Activated CD8-positive, alpha-beta memory T cell treated with anti-CD3 and anti-CD28 coated beads for 1 hour (primary cell): ENCODE measurements at places on chromosomes 1 and 21.

DNA sequence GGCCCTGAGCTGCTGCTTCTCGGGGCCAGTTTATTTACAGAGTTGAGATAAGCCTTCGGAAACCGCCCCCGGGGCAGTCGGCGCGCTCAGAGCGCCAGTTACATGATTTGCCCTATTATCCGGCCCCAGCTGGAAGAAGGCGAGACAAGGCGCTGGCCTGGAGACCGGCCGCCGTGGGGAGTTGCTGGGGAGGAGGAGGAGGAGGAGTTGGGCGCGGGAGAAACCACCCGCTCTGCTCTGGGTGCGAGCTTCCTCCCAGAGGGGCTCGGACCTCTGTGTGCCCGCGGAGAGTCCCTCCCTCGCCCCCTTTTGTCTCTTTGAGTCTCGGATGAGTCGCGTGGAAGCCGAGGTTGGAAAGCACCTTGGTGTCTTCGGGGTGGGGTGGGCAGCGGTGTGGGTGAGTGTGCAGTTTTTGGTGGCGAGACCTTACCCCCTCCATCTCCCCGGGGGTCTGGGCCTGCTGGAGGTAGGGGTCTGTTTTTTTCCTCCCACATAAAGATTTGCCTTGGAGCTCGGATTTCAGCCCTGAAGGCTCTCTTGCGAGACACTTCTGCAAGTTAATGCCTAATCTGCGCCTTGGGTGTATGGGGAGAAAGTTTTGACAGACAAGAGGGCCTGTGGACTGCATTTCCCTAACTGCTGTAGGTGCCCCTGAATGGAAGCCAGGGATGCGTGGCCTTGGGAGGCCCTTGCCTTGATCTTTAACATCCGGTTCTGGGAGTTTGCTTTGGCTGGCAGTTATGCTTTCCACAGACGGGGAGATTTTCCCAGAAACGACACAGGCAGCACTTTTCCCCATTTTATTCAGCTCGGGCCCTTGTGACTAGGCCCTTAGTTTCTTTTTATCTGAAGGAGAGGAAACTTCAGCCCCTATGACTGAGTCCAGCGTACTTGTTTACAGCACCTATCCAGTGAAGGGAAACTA is 80.0 kb downstream of the NDUFS5 start:
- no peak for DNase-seq

GRCh38 chr1:63717511-63718065 is 56.2 kb upstream of the ROR1 start:
- DNase-seq: no peak

DNA sequence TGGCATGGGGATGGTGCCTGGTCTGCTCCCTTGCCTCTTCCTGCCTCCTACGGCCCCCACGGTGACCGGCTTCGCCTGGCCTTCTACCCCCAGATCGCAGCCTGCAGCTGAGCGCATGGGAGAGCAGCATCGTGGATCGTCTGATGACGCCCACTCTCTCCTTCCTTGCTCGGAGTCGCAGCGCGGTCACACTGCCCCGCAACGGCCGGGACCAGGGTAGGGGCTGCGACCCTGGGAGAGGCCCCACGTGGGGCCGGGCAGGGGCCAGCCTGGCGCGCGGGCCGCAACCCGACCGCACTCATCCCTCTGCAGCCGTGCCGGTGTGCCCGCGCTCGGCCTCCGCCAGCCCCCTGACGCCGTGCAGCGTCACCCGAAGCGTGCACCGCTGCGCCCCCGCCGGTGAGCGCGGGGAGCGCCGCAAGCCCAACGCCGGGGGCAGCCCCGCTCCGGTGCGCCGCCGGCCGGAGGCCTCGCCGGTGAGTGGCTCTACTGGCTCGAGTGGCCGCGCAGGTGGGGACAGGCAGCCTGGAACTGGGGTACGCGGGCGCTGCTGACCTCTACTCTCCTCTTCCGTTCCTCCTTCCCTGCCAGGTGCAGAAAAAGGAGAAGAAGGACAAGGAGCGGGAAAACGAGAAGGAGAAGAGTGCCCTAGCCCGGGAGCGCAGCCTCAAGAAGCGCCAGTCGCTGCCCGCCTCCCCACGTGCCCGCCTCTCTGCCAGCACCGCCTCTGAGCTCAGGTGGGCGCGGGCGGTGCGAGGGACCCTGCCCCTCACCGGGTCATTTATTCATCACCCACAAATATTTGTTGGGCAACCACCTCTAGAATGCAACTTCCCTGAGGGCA is 20.4 kb downstream of the MAP7D1 start:
- DNase-seq: no peak

GRCh38 chr1:220527279-220527907 is 543 bp upstream of the MARK1 start:
- no peak for DNase-seq

DNA sequence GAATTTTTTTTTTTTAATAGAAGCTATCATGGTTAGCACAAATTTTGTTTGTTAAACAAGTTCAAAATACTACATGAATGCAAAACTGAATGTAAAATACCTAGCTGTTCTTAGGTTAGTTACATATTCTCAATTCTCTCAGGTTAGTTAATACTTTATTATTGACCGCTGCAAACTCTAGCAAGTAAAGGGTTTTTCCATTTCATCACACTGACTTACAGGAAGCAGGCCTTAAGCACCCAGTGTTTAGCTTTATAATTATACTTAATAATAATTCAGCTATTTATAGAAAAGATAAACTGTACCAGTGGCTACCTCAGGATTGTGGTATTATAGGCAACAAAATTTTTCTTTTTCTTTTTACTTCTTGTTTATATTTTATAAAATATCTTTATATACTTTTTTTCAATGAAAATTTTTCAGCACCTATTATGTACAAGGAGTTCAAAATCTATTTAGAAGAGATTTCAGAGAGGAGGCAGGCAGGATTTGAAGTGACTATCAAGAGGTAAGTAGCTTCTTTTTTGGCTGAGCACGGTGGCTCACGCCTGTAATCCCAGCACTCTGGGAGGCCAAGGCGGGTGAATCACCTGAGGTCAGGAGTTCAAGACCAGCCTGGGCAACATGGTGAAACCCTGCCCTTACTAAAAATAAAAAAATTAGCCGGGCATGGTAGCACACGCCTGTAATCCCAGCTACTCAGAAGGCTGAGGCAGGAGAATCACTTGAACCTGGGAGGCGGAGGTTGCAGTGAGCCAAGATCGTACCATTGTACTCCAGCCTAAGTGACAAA is 17.9 kb downstream of the PLPP3 start:
- no peak for DNase-seq

DNA sequence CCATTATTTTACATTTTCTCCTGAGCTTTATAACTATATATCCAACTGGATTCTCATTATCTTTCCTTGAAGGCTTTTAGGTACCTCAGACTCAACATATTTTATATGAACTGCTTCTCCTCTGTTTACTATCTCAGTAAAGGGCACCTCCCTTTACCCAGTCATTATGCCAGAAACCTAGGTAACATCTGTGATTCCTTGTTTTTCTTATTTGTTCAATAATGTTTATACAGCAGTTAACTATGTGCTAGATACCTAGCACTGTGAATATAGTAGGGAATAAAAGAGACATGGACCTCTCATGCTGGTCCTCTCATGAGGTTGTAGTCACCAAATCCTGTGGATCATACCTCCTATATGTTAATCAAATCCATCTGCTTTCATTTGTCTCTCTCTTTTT is 25.6 kb downstream of the PPP1R12B start:
- no peak for DNase-seq

- no peak for DNase-seq
Observed at GRCh38 chr1:184536246-184536985, 149.6 kb downstream of the C1orf21 start.

GRCh38 chr1:207897188-207897587 is 13.7 kb downstream of the CD34 start:
- no peak for DNase-seq

DNA sequence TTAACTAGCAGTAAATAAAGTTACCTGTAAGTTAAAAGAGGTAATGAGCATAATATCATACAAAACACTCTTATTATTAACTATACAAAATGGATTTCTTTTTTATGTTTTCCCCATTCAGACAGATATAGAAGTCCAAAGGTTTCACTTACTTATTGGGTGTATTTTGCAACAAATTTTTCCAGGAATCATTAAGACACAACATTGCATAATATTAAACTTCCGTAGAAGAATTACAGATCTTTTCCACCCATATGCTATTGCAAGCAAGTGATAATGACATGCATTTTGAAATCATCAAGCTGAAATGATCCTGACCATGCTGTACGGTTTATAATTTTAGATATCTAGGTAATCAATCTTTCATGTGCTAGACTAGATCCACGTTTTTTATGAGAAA is 957.0 kb downstream of the NCAM2 start:
- no peak for DNase-seq

GRCh38 chr1:212388985-212389716 is 25.5 kb downstream of the PACC1 start:
- no peak for DNase-seq

DNA sequence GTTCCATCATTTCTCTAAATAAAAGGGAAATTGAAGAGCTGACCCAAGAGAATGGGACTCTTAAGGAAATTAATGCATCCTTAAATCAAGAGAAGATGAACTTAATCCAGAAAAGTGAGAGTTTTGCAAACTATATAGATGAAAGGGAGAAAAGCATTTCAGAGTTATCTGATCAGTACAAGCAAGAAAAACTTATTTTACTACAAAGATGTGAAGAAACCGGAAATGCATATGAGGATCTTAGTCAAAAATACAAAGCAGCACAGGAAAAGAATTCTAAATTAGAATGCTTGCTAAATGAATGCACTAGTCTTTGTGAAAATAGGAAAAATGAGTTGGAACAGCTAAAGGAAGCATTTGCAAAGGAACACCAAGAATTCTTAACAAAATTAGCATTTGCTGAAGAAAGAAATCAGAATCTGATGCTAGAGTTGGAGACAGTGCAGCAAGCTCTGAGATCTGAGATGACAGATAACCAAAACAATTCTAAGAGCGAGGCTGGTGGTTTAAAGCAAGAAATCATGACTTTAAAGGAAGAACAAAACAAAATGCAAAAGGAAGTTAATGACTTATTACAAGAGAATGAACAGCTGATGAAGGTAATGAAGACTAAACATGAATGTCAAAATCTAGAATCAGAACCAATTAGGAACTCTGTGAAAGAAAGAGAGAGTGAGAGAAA is 38.4 kb downstream of the CENPF start:
- no peak for DNase-seq

GRCh38 chr1:165851034-165851658 is 23.7 kb downstream of the UCK2 start:
- no peak for DNase-seq

DNA sequence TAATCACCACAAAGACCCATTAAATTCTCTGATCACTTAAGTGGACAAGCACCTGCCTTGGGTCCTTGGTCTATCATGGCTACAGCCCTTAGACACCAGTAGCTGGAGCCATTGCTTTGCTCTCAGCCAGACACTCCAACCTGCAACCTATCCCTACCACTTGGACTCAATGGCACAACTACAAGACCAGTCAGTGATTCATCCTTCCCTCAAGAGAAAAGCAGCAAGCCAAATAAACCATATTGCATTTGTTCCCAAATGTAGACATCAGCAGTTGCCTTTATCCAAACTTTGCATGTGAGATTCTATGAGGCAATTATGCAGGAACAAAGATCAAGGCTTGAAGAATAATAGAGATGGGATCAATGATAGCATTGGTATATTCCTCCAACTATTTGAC is 263.4 kb downstream of the HHIPL2 start:
- DNase-seq: no peak

DNA sequence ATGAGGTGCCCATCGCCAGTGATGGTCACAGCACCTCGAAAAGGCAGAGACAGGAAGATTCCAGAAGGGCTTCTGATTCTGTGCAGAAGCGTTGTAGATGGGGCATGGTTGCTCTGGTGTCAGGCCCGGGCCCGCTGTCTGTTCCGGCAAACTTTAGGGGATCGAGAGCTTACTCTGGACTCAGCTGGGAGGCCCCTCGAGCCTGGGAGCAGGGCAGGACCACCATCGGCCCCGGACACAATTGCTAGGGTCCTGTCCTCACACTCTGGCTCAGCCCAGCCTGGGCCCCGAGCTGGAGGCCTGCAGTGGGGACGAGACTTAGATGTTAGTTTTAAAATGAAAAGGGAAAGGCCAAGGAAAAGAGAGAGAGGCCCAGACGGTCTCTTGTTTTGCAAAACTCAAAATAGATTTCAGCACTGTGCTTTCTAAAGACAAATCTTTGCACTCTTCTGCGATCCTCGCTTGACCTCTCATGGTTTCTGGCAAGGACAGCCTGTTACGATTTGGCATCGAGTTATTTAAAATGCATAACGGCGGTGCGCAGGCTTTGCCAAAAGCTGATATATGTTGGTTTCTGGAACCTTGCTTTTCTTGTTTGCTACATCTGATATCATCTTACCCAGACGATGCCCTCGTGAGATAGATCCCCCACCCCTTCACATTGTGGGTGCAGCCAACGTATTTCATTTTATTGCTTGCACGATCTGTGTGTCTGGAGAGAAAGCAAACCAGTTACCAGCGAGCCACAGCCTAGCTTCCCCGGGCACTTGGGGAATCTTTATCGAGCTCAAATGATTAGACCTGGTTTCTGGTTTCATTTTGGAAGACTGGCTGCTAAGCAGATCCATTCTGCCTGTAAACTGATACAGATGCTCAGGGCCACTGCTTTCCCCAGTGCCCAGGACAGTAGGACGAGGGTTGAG is 58.0 kb downstream of the PRDM16 start:
- DNase-seq: no peak

- no peak for DNase-seq
Observed at GRCh38 chr1:225700164-225700821, 47.4 kb upstream of the ENAH start.

DNA sequence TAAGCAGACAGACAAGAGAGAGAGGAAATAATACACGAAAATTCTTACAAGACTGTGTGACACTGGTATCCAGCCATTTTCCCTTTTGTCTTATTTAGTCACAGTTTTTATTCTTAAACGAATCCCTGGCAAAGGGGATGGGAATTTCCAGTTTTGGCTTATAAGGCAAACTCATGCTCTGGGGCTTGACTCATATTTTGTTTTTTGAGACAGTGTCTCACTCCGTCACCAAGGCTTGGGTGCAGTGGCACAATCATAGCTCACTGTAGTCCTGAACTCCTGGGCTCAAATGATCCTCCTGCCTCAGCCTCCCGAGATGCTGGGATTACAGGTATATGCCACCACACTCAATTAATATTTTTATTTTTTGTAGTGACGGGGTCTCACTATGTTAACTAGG is 31.9 kb downstream of the PTGER3 start:
- no peak for DNase-seq

- DNase-seq: no peak
Observed at GRCh38 chr1:67458663-67459062, 28.5 kb upstream of the SERBP1 start.

DNA sequence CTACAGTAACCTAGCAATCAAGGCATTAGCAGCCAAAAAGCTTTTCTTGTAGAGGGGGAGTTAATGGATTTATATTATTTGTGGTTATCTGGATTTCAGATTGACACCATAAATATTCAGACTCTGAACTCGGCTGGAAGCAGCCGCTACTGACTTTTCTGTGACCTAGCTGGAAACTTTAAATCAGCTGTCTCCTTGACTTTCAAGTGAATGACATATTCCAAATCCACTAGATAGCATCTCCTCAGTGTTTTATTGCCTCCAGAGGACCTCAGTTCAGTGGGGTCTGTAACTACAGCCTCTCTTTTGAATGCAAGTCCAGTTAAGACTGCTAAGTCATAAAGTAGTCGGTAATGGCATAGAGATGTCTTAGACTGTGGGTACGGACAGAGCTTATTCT is 448.5 kb downstream of the NUF2 start:
- DNase-seq: no peak

- no peak for DNase-seq
Observed at GRCh38 chr1:31763671-31764311, 349 bp downstream of the ADGRB2 start.
